ENCODE measurements at places on chromosomes 5 and 9.

- DNase-seq: no peak
Measured at GRCh38 chr5:5421149-5421960, 1.1 kb upstream of the ICE1 start.

- no peak for DNase-seq
Measured at GRCh38 chr9:131639769-131640437, 94.6 kb downstream of the PRRT1B start.

DNA sequence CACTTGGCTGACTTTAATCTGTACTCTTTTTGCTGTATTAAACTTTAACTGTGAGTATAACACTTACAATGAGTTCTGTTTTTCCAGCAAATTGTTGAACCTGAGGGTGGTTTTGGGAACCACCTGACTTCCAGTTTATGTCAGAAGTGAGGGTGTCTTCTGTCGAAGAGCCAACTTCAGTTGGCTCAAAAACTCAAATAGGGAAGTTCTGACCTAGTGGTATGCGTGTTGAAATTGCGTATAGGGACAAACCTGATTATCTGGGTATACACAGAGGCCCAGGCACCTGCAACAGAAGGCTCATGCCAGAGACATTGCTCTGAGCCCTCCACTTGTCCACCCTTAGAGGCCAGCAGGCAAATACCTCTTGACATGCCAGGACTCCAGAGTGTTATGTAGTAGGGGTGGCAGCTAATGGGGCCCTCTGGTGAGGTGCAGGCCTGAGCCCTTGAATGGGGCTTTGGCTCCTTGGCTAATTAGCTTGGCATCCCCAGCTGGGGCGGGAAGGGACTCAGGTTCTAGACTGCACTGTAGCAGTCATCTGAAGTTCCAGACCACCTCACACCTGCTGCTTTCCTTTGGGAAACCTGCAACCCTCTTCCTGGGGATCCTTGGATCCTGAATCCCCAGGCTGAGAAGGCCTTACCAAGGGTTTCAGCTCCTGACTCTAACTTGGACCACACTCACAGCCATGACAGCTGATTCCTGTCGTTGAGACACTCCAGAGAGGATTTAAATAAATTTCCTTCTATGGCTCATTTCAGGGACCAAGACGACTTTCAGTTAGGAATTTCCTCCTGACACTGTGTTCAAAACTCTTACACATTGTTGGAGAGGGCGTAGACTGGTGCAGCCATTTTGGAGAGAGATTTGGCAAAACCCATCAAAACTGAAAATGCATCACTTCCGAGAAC is 189.6 kb downstream of the HSPA4 start:
- DNase-seq: no peak

GRCh38 chr9:110069326-110070248 is 138.4 kb downstream of the C9orf152 start:
- DNase-seq: no peak

GRCh38 chr9:104326912-104327311 is 177.2 kb upstream of the OR13F1 start:
- DNase-seq: no peak

GRCh38 chr5:78518365-78519197 is 130.0 kb downstream of the LHFPL2 start:
- peak; percentile 87 for DNase-seq

GRCh38 chr9:93480728-93481324 is 27.4 kb upstream of the FAM120AOS start:
- DNase-seq: no peak

DNA sequence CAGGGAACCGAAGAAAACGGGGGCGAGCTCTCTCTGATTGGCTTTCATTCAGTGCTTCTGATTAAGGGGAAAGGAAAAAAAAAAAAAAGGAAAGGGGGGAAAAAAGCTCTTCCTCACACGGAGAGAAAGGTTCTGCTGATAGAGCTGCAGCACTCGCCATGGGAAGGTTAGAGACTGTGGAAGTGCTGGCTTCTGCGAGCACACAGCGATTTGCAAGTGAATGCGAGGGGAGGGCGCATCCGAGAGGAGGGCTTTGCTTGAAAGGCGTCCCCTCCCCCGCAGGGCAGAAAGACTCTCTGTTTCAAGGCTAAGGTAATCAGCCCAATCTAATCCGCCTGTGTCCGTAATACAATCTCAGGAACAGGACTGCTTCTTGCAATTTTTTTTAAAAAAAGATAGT is at the start of gene CDH10:
Gene CDH10 (minus strand): TSS at position 218 of the 400 bp plus-strand sequence. CDS start 51,488 bp downstream, outside the sequence.
- DNase-seq: peak; percentile 3

DNA sequence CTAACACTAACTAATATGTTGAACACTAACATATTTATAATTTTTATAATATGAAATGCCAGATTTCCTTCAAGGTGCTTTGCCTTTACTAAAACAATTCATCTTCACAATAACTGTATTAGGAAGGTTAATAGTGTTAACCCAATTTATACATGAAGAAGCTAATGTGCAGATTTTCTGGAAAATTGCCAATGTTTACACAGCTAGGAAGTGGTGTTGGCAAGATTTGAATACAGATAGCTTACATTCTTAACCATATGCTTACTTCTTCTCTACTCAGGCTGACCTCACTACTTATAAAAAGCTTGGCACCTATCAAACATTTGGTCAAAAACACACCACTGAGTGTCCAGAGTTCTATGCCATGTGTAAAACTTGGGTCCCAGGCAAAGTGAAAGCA is 445.4 kb upstream of the ITGA1 start:
- DNase-seq: no peak

DNA sequence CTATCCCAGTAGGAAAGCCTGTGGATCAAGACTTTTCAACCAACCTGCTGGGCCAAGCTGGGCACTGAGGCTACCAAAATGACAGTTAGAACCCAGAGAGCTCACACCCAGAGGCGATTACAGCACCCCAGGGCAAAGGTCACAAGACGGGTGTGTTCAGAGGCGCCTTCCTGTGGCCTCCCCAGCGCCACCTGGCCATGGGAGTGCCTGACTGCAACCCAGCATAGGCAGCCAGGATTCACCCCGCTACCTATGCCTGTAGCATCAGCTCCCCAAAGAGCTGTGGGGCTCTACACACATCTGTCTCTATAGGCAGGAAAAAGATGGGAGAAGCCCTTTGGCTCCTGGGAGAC is 33.5 kb downstream of the PDGFRB start:
- DNase-seq: no peak

DNA sequence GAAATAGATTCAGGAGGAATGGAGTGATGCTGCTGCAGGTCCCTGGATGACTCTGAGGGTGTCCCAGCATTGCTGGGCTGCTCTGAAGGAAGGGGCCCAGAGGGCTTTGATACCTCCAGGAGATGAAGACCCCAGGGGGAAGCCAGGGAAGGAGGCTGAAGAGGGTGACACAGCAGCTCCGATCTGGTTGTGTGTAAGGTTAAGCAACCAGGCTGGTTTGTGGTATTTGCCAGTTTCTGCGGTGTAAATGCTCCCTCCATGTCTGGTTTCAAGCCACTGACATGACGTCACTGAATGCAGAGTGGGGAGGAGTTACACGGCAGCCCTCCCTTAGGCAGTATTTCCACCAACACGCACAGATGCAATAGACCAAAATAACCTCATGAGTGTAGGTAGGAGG is 40.0 kb upstream of the ORM1 start:
- DNase-seq: peak; percentile 41

DNA sequence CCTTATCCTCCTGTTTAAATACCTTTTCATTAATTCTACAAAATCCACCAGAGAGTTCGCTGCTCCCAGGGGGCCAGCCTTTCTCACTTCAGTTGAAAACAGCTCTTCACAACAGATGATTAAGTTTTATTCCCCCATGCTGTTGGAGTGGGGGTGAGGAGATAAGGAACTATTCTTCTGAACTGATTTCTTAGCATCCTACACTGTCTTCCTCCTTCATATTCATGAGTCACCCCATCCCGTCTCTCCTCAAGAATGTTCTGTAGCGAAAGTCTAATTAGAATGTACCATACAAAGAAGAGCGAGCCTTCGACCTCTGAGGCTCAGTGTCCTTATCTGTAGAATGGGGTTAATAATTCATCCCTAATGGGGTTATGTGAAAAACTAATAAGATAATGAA is 138.0 kb downstream of the PIK3R1 start:
- DNase-seq: no peak

- DNase-seq: no peak
Measured at GRCh38 chr5:65326922-65327321, 154.8 kb downstream of the ADAMTS6 start.

GRCh38 chr9:12060811-12061210 is 632.4 kb upstream of the TYRP1 start:
- no peak for DNase-seq

GRCh38 chr9:73780916-73781315 is 629.3 kb downstream of the ANXA1 start:
- peak; percentile 98 for DNase-seq

GRCh38 chr5:123285122-123286023 is 137.8 kb downstream of the CEP120 start:
- no peak for DNase-seq

- DNase-seq: peak; percentile 93
Measured at GRCh38 chr5:126015235-126016181, 407.7 kb upstream of the GRAMD2B start.

GRCh38 chr5:141876628-141877355 is 1.4 kb downstream of the PCDH1 start:
- no peak for DNase-seq

DNA sequence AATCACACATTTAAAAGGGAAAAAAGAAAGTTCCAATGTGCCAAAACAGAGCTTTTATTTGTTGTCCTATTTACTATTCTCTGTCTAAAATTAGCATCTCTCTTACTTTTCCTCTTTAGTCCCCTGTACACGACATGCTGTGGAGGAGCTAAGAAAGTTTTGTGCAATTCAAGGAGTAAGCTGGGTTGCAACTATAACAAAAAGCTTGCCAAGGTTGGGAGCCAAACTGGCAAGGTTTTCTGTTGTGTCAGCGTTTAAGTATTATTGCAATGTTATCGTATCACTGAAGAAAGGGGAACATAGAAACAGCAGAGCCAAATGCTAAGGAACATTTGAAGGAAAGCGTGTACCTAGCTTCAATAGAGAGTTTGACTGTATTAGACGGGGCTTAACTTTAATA is 680.8 kb downstream of the CETN3 start:
- no peak for DNase-seq

- DNase-seq: no peak
Measured at GRCh38 chr9:128929560-128929959, 8.8 kb downstream of the PHYHD1 start.

DNA sequence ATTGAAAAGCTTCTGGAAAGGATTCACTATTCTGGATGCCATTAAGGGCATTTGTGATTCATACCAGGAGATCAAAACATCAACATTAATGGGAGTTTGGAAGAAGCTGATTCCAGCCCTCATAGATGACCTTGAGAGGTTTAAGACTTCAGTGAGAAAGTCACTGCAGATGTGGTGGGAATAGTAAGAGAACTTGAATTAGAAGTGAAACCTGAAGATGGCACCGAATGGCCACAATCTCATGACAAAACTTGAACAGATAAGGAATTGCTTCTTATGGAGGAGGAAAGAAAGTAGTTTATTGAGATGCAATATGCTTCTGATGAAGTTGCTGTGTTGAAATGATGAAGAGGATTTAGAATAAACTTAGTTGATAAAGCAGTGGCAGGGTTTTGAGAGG is 254.6 kb upstream of the SLC24A2 start:
- DNase-seq: no peak

DNA sequence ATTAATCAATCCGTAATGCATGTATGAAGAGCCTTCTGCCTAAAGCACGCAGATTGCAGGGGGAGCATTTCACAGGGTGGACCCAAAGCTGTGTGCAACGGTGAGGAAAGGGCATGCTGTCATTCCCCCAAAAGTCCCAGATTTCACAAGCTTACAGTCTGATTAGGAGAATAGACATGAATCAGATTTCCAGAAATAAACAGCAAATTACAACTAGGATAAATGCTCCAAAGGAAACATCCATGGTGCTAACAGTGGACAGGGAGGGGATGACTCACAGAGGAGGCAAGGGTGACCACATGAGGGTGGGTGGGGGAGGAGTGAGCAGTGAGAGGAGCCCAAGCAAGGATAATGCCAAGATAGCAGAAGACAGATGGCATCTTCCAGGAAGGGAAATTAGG is 258.4 kb upstream of the TAS2R1 start:
- peak; percentile 75 for DNase-seq

DNA sequence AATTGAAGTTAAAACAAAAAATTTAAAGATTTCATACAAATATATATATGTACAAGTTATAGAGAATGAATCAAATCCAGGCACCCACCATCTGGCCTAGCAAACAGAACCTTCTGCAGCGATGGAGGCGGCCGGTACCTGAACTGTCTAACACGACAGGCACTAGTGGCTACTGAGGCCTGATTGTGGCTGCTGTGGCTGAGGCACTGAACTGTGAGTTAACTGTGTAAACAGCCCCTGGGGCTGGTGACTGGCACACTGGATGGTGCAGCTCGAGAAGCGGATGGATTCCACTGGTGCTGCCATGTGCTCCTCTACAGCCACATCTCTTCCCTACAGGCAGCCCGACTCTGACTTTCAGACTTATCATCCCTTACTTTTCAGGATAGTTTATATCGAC is 82.4 kb downstream of the RAPGEF1 start:
- DNase-seq: peak; percentile 54

- no peak for DNase-seq
Measured at GRCh38 chr5:59557572-59557971, 336.0 kb downstream of the PDE4D start.

DNA sequence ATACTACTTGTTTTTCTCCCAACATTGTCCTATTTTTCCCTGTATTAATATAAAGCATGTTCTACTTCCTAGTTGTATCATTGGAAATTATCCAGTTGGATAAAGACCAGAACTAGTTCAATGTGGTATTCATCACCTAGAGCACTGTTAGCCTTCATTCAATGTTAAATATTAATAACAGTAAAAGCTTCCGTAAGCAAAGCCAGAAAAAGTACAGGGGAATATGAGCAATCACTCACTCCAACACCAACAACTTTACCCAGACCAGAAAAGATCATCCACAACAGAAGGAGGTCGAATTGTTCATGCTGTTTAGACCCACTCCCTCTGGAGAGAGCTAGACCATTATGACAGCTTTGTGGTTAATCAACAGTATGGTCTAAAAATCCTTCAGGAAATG is 728.4 kb downstream of the MAT2B start:
- DNase-seq: peak; percentile 96

- DNase-seq: no peak
Measured at GRCh38 chr5:18243846-18244245, 609.6 kb downstream of the TAF11L14 start.

DNA sequence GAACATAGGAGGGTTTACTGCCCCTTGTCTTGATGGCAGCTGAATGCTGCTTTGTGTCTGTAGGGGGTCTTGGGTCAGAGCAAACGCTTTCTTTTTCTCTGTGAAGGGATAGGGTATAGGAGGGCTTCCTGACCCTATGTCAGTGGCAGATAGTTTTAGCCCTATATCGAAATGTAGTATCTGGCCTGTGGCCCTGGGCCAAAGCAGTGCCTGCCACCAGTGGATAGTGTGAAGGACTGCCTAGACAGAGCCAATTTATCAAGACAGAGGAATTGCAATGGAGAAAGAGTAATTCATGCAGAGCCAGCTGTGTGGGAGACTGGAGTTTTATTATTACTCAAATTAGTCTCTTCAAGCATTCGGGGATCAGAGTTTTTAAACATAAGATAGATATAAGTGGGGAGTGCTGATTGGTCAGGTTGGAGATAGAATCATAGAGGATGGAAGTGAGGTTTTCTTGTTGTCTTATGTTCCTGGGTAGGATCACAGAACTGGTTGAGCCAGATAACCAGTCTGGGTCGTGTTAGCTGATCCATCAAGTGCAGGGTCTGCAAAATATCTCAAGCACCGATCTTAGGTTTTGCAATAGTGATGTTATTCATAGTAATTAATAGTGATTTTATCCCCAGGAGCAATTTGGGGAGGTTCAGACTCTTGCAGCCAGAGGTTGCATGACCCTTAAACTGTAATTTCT is 178.5 kb downstream of the GDNF start:
- no peak for DNase-seq
